ENCODE measurements at places on chromosomes 6 and 20.

GRCh38 chr6:36947570-36948351 lies 6.8 kb upstream of the PI16 start:
- DNase-seq, result no peak

DNA sequence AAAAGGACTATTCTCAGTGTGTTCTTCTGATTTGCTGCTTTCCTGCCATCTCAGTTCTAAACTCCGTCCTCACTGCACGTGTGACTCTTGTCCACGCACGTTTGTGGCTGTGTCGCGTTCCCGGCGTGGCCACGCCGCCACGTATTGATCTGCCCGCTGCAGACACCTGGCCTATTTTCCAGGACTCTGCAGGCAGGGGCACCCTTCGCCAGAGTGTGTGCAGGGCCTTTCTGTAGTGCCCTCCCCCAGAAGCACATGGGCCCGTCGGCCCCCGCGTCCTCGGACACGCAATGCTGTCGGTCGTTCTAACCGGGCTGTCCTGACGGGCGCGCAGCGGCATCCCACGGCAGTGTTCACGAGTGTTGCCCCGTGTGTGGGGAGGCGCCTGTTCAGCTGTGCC lies 87.6 kb downstream of the YTHDF1 start:
- no peak for DNase-seq

DNA sequence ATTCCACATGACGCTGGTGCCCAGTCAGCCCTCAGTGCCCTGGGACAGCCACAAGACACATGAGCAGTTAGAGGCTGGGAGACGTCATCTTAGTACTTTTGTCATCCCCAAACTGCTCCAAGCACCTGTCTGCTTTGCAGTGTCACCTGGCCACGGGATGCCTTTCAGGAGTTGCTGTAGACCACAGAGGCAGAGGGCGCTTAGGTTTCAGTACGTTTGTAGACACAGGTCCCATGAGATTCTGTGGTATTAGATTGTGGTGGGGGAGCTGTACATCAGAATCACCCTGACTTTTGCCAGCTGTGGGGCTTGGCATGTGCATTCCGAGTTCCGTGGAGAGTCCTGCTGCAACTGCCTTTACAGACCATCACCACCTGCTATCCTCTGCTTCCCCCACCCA lies 16.7 kb downstream of the MAVS start:
- DNase-seq, result no peak

GRCh38 chr20:21076073-21076472 lies 30.1 kb downstream of the LINC00237 start:
- DNase-seq, result no peak

- no peak for DNase-seq
These were observed 116.5 kb upstream of the ESR1 start for GRCh38 chr6:151690768-151691562.

GRCh38 chr6:129546702-129547101 lies 163.3 kb downstream of the ARHGAP18 start:
- no peak for DNase-seq

GRCh38 chr6:18269253-18269652 lies 4.9 kb upstream of the DEK start:
- no peak for DNase-seq

DNA sequence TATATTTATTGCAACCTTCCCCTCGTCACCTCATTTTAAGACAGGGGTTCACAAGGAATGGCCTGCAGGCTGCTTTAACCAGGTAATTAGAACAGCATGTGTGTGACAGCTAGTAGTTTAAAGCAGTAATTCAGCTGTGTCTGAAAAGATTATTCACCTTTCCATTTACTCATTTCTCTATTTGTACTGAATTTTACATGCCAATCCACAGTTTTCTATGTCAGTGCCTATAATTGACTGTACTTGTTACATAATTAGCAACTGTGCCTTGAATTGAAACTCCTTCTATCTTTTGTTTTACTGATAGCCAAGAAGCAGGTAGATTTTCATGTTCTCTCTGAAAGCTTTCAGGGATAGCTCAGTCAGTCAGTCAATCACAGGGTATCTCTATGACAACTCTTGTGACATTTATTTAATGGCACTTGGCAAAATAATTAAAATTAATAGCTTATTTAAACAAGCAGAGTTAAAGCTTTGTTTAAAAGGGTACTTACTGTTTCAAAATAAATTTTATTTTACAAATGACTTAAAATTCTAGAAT lies 214.0 kb downstream of the ZFAND3 start:
- DNase-seq, result no peak

DNA sequence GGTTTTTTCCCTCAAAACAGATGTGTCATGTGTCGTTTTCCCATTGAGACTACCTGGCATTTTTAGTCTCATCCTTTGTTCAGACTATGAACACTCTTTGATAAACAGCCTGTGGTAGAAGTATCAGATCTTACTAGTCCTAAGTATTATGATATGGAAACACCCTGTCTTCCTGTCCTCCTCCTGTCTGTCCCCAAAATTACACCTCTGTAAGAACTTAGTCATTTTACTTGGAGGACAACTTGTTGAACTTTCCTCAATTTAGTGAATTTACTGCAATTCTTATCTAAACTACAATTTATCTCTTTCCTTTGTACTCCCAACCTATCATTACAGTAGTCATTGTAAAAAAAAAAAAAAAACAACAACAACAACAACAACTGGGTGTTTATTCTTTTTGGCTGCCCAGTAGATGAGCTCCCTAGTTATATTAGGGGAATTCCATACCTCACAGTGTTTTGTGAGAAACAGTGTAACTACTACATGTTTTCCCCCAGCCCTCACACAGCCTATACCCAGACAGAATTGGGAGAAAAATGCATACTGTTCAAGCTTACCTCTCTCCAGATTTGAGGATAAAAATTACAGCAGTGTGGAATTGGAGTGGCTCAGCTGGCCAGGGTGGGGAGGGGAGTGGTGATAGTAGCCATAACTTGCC lies 18.5 kb upstream of the ERVFRD-1 start:
- DNase-seq, result no peak

GRCh38 chr20:56173438-56173837 lies 75.1 kb upstream of the MC3R start:
- no peak for DNase-seq

DNA sequence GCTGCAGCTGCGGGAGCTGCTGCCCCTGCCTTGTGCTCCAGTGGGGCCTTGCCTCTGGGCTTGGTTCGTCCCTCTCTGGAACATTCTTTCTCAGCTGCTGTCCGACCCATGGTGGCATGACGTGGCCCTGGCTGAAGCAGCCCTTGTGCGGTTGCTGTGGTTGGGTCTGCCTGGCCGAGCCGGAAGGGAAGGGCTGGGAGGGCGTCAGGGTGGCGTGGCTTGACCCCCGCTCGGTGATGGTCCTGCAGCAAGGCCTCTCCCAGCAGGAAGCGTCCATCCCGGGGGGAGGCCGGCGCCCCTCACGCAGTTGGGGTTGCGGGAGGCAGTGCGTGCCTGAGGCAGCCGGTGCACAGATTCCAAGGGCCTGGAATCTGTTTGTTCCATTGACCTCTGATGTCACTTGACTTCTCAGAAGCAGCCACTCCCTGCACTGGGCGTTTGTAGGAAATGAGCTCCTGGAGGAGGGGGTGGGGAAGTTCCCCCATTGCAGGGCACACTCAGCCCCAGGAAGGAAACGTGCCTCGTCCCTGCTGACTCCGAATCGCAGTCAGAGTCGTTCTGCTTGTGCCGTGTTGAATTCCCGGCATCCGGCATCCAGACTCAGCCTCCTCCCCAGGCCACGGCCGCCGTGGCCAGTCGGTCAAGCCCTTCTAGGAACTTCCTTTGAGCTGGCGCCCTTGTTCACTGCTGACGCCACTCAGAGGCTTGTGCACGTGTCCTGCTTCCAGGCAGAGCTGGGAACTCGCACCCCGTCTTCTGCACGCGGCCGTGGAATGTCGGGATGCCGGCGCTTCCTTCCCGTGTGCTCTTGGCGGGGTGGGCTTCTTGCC lies 9.7 kb upstream of the TNFRSF6B start:
- DNase-seq, result no peak

DNA sequence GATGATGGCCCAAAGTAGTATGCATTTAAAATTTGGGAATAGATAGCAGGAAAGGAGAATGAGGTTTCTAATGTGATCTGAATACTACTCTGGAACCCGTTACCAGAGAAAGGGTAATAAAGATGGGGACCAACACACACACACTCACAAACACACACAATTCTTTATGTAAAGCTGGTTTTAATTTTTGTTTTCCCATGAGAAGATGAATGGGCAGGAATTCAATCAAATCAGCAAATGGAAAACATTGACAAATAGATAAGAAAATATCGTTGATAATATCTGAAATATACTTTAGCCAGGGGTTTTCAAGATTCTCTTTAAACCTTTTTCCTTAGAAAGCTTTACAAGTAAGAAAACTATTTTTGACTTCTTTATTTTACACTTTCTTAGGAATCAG lies 303.0 kb downstream of the PRL start:
- no peak for DNase-seq

DNA sequence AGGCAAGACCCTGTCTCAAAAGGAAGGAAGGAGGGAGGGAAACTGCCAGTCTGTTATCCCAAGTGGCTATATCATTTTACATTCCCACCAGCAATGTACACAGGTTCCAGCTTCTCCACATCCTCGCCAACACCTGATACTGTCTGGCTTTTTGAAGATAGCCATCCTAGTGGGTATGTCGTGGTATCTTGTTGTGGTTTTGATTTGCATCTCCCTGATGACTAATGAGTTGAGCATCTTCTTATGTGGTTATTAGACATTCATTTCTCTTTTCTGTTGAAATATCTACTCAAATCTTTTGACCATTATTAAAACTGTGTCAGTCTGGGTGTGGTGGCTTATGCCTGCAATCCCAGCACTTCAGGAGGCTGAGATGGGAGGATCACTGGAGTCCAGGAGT lies 47.9 kb upstream of the ARID1B start:
- DNase-seq, result no peak

DNA sequence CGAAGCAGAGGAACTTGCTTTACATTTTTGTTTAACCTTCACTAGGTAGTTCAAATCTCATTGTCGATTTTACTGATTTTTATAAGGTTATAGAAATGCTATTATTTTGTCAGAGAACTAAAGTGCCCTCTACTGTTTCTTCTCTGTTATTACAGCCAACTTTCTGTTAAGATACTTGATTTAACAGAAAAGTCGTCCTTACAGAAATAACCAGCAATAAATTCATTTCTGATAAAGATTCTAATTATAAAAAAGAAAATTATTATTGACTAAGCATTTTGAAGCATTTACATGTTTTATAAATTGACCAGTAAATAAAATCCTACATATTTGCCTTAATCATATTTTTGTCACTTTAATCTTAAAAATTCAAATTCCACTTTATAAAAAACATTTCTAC lies 60.8 kb downstream of the OGFRL1 start:
- no peak for DNase-seq

GRCh38 chr6:98832284-98833056 lies 1.9 kb upstream of the POU3F2 start:
- no peak for DNase-seq

GRCh38 chr6:143699430-143699825 lies 21.7 kb downstream of the PHACTR2 start:
- no peak for DNase-seq

- no peak for DNase-seq
These were observed 24.2 kb upstream of the PCSK2 start for GRCh38 chr20:17202673-17203072.

DNA sequence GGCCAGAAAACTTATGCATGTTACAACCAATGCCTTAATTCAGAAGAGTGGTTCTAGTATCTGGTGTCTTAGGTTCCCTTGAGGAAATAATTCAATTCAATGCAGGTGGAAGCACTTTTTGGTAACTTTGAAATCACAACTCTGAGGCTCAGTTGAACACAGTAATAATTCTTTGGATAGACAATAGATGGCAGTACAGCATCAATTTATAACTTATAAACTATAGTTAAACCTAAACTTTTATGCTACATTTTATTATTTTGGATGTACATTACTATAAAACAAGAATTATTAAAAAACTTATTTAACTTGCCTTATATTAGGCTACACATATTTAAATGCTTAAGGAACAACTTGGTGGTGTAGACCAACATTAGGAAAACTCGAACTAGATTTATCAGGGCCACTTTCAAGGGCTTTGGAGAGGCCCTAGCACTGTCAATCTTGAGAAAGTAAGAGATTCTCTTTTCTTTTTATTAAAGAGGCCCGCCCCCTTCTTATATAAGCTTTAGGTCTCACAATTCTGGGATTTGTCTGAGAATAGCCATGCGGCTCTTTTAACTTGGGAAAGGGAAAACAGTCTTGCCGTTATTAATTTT lies 85.9 kb downstream of the CRYBG1 start:
- DNase-seq, result no peak

DNA sequence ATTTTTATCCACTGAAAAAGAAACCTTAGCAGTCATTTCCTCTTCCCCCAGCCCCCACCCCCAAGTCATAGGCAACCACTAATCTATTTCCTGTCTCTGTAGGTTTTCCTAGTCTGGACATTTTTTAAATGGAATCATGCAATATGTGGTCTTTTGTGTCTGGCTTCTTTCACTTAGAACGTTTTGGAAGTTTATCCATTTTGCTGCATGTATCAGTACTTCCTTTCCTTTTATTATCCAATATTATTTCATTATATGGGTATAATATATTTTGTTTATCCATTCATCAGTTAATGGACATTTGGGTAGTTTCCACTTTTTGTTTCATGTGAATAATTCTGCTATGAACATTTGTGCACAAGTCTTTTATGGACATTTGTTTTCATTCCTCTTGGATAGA lies 99.3 kb upstream of the BMP5 start:
- DNase-seq, result no peak

GRCh38 chr20:2285193-2285592 lies 10.6 kb upstream of the TGM3 start:
- no peak for DNase-seq

GRCh38 chr6:18329776-18330175 lies 57.4 kb upstream of the RNF144B start:
- DNase-seq, result no peak

DNA sequence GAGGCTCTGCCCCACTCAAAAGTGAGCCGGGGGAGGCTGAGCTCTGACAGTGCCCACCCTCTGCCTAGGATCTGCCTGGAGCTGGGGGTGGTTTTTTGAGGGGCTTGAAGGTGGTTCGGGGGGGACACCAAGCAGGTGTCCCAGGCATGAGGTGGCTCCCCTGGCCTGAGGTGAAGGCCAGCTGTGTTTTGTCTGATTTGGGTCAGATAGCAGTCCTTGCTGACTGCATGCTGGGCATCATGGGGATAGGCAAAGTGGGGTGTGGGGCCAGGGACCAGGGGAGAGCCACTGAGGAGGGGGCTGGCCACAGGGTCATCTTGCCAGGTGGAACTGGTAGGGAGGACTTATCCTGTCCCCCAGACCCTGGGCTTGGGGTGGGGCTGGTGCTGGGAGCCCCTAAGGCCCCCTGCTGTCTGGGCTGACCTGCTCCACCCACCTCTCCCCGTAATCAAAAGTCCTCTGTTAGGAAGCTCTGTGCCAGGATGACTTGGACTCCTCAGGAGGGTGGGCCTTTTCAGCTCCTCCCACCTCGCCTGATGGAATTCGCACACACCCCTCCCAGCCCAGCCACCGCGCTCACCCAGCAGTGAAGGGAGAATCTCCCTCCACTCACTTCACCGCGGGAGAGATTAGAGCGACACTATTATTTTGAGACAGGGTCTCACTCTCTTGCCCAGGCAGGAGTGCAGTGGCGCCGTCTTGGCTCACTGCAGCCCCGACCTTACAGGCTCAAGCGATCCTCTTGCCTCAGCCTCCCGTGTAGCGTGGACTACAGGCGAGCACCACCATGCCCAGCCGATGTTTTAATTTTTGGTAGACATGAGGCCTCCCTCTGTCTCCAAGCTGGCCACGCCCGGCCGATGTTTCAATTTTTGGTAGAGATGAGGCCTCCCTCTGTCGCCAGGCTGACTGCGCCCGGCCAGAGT lies 1.5 kb upstream of the COL9A3 start:
- no peak for DNase-seq

- peak; percentile 19 for DNase-seq
These were observed 57.2 kb upstream of the ARHGAP18 start for GRCh38 chr6:129766959-129767728.

All from stimulated activated CD8-positive, alpha-beta memory T cell treated with anti-CD3 and anti-CD28 coated beads, Interleukin-15, amount 100 ng/mL, for 1 hour (primary cell).